ENCODE measurements at places on chromosomes 16 and 17.

DNA sequence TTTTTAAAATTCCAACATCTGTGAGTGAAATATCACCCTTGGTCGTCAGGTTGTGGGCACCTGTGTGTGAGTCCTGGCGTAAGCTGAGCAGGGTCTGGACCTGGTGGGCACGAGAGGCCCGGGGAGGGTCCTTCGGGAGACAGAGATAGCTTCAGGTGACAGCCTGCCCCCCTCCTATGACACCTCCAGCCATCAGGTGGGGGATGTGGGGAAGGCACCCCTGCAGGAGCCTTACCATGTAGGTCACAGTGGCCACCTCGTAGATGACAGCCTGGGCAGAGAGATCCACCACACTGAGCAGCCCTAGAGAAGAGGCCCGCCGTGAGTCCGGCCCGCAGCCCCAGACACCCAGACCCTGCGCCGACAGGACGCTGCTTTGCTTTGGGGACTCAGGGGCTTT is 11.2 kb downstream of the SLC47A2 start:
- no peak for DNase-seq

- DNase-seq: no peak
Observed at GRCh38 chr16:1133810-1134520, 18.9 kb upstream of the CACNA1H start.

GRCh38 chr16:66364117-66364958 is 2.2 kb upstream of the CDH5 start:
- no peak for DNase-seq

- DNase-seq: no peak
Observed at GRCh38 chr16:23858542-23858941, 22.8 kb downstream of the PRKCB start.

DNA sequence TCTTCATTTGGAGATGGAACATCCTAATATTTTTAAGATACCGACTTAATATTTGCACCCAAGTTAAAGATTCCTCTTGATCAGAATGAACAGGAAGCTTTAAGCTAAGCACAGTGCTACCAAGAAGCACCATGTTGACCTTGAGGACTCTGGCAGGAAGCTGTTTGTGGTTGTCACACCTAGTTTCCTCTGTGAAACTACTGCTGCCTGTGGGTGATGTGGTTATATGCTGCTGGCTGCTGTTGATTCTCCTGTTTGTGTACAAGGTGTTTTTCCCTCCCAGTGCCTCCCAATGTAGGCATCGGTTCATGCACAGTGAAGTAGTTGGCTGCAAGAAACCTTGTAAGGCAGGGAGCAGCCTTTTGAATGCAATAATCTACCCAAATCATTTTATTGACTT is 23.4 kb downstream of the RBL2 start:
- DNase-seq: peak; percentile 94

DNA sequence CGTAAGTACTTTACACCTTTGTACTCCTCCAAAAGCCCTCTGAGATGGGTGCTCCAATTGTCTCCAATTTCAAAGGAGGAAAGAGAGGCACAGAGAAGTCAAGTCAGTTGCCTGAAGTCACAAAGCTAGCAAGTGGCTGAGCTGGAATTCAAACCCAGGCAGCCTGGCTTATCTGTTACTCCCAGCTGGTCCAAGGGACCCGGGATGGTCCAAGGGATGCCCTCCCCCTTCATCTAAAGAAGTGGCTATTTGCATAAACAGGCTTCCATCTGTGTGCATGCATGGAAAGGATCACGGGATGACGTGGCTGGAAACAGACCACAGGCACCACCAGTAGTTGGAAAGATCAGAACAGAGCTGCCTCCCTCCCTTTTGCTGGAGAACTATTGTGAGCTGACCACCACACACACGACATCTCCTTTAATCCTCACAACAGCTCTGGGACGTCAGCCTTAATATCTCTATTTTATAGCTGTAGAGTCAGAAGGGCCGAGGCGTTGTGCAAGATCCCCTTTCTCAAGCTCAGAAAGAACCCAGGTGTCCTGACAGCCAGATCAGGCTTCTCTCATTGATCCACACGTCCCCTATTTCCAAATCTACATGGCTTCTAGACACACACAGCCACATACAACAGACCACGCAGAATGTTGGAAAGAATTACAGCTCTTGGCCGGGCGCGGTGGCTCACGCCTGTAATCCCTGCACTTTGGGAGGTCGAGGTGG is 10.9 kb upstream of the COL1A1 start:
- no peak for DNase-seq

GRCh38 chr17:6455321-6455705 is 11.1 kb downstream of the PIMREG start:
- DNase-seq: peak; percentile 37

DNA sequence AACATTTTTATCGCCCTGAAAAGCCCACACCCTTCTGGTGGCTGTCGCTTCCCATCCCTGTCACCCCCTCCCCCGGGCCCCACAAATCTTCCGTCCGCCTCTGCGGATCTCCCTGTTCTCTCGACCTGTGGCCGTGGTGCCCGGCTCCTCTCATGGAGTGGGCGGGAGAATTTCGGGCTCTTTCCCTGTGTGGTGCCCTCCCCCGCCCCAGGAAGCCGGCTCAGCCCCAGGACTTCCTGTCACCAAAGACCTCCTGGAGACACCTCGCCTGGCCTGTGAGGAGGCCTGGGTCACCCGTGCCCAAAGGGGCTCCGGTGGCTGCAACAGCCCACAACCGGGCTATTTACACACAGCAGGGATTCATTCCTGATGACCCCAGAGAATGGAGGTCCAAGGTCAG is 26.1 kb upstream of the UBE2I start:
- no peak for DNase-seq

DNA sequence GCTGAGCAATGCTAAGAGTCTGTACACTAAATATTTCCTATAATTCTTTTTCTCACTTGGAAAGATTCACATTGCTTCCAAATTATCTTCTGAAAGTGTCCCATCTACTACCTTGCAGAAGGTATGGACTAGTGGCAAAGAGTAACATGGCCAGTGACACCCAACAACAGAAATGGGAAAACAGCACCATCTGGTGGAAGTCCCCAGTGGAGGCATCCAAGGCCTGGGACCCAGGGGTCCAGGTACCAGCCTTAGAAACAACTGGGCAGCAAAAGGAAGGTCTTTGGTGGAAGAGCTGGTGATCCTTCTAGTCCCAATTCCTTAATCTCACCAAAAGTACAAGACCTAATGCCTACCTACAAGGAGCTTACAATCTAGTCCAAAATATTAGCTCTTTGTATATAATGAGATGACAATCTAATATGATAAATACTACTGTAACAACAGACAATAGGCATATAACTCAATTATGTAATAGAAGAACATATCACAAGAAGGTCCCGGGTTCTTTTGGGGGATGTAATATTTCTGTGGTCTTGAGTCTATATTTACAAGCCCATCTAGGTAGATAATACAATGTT is 55.3 kb downstream of the SKAP1 start:
- no peak for DNase-seq

GRCh38 chr17:81334391-81334901 is 39.3 kb upstream of the SLC38A10 start:
- no peak for DNase-seq

GRCh38 chr17:260944-261343 is 79.5 kb upstream of the DOC2B start:
- no peak for DNase-seq

GRCh38 chr17:4919511-4920047 is 12.5 kb upstream of the GP1BA start:
- DNase-seq: no peak

- DNase-seq: no peak
Observed at GRCh38 chr17:16915752-16916556, 56.0 kb downstream of the TNFRSF13B start.

- no peak for DNase-seq
Observed at GRCh38 chr16:15752717-15753488, 102.9 kb downstream of the NDE1 start.

GRCh38 chr17:36540696-36541095 is 4.0 kb upstream of the GGNBP2 start:
- DNase-seq: no peak

- DNase-seq: no peak
Observed at GRCh38 chr17:76086384-76086783, 7.4 kb downstream of the ZACN start.

- DNase-seq: no peak
Observed at GRCh38 chr17:79742589-79742918, 11.8 kb downstream of the ENPP7 start.

GRCh38 chr16:67941469-67942199 is 2.3 kb downstream of the LCAT start:
- no peak for DNase-seq

DNA sequence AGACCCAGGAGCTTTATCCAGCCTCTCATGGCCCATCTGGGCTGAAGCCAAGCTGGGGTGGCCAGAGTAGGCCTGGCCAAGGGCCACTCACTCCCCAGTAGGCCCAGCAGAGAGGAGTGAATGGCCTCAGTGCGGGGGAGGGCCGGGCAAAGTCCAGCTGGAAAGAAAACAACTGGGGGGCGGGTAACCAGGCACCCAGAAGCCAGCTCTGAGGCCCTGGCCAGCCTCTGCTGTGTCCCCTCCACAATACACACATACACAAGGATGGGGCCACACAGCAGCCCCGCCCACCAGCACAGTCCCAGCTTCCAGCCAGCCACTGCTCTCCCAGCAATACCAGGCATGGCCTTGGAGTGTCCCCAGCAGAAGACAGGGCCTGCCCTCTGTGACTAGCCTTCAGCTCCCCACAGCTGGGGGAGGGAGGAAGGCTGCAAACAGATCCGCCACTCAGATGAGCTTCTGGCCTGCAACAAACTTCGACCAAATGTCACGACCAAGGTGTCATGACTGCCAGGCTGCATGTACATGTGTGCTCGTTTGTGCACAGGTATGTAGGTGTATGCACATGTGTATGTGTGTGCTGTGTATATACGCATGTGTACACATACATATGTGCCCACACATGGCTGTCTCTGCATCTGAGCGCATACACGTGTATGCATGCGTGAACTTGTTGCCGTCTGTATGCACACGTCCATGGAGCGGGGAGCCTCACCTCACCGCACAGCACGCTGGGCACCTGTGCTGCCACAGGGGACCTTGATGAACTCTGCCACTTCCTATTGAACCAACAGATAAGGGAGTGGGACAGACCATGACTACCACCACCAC is 5.0 kb downstream of the CARHSP1 start:
- no peak for DNase-seq

DNA sequence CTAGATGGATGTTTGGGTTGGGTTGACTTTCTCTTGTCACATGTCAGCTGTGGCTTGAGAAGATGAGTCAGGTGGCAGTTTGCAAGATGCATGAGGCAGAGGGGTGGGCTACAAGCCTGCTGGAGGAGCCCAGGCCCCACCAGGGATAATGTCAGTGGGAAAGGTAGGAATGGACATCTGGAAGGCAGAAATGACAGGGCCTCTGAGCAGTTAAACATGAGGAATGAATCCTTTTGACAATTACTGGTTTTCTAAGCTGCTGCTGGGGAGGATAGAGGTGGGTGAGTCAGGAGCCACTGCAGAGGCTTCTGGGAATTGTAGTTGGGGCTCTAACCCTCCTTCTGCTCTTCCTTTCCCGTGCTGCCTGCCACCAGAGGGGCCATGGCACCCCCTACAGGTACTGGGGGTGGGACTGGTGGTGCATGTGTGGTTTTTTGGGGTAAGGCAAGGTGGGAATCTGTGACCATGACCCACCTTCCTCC is 15.7 kb downstream of the SLC52A1 start:
- no peak for DNase-seq

DNA sequence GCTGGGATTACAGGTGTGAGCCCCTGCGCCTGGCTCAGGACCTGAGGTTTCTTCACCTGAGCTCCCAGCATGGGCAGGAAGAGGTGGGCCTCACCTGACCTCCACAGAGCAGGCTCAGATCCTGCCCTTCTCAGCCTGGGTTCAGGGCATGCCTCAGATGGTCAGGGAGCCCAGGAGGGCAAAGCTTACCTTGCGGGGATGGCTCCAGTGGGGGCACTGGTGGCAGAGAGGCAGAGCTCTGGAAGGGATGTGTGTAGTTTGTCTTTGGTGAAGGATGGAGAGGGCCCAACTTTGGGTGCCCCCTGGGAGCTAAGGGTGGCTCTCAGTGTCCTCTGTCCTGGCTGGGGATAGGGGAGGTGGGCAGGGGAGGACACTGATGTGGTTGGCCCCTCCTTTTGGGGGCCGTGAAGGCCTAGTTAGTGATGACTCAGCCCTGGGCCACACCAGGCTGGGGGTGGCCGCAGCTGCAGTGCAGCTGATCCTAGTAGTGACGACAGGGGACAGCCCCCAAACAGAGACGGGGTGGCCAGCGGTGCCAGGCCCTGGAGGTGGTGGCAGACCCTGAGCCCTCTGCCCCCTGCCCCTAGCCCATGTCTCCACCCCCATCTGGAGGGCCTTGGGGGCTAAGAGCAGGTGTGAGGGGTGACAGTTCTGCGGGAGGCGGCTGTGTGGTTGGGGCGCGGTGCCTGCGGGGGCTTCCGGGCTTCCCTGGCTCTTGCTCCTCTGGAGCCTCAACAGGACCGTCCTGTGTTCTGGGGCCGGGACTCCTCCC is 5.8 kb downstream of the NHERF2 start:
- no peak for DNase-seq

GRCh38 chr17:78558989-78559388 is 18.2 kb downstream of the DNAH17 start:
- DNase-seq: no peak

DNA sequence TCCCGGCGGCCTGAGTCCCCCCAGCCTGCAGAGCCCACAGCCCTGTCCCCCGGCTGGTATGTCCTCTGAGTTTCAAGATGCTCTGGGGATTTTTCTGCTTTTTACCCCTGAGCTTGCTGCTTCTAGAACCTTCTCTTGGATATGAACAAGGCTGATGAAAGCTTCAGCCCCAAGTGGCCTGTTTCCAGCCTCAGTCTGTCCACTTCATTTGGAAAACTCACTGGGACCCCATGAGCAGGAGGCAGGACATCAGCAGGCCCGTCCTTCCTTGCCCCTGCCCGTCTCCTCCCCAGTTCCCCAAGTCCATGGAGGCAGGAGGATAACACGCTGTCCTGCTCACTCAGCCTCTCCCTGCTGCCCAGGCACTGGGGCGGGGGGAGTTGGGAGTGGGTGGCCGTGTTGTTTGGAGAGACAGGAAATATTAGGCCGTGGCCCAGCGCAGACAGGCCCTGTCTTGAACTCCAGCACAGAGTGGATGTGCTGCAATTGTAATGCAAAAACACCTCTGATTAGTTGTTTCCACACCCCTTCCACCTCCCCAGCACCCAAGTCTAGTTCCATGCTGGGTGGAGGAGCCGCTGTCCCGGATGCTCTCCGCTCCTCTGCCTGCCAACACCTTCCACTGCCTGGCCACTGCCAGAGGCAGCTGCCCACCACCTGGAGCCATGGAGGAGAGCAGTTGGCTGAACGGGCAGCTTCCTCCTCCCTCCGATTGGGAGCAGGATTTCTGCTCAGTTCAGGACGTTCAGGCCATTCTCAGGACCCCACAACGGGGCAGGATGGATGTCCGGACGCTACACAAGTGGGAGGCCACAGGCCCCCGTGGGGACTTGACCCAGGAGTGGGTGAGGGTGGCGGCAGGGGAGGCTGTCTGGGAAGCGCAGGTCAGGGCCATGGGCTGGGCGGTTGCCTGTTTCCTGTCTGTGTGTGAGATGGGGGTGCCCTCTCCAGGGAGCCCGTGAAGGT is 216.9 kb upstream of the GSE1 start:
- DNase-seq: no peak

DNA sequence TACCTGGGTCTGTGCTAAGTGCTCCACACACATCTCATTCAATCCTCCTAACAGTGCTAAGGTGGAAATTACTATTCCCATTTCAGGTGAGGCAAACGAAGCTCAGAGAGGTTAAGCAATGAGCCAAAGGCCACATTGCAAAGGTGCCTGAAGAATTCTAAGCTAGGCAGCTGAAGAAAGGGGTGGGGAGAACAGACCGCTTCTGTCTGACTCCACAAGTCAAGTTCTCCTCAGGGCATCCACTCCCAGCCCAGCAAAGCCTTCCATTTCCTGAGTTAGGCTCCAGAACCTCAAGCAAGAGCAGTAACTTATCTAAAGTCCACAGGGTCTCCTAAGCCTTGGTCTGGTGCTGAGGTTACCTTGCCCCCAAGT is 27.0 kb upstream of the MRPS23 start:
- DNase-seq: no peak
